ENCODE measurements at places on chromosomes 2 and 18.

DNA sequence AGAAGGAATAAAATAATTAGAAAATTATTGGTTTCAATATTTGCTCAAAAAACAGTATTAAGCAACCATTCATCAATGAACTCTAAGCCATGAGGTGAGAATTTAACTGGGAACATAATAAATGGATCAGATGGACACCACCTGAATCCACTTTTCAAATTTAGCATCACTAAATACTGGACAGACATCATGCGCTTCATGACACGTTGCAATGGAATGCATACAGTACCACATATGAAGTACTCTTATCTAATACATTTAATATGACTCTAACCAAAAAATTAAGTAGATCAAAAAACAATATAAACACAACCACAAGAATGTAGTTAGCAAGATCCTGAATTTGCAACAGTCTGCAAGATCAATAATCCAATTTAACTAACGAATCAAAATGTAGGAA is 76.6 kb downstream of the COBLL1 start:
- no peak for DNase-seq

- no peak for DNase-seq
Measured at GRCh38 chr2:57542081-57542480, 504.5 kb upstream of the VRK2 start.

DNA sequence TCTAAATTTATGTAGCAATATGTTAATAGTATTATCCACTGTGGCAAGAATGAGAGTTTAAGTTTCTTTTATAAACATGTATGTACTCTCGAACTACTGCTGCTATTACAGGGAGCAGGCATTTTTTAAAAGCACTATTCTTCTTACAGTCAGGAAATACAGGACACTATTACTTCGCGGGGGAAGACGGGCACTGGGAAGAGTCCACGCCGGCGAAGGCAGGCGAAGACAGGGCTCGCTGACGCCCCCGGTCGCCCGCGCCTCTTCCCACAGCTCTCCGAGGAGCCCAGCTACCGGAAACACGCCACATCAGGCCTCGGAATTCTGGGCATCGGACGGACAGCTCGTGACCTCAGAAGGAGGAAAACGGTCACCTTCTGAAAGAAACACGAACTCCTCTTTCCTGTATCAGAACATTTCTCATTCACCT is 90.2 kb downstream of the FAM161A start:
- DNase-seq, result peak; percentile 51

- no peak for DNase-seq
Measured at GRCh38 chr18:32548688-32549087, 78.0 kb upstream of the GAREM1 start.

GRCh38 chr2:143823876-143824275 is 694.7 kb downstream of the ARHGAP15 start:
- no peak for DNase-seq

DNA sequence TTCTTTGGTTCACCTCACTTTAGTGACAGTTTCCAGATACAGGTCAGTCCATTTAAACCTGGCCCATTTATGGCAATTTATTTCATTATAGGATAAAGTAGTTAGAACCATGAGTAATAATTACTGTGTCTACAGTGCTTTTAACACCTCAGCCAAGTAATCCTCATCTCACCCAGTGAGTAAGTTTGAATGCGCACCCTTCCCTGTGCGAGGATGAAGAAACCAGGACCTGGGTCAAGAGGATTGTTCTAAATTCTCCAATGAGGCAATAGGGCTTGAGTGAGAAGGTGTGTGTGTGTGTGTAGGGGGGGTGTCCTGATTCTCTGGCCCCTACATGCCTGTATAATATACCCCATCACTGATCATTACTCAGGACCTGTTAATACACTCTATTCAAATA is 854 bp upstream of the MYO1B start:
- no peak for DNase-seq

DNA sequence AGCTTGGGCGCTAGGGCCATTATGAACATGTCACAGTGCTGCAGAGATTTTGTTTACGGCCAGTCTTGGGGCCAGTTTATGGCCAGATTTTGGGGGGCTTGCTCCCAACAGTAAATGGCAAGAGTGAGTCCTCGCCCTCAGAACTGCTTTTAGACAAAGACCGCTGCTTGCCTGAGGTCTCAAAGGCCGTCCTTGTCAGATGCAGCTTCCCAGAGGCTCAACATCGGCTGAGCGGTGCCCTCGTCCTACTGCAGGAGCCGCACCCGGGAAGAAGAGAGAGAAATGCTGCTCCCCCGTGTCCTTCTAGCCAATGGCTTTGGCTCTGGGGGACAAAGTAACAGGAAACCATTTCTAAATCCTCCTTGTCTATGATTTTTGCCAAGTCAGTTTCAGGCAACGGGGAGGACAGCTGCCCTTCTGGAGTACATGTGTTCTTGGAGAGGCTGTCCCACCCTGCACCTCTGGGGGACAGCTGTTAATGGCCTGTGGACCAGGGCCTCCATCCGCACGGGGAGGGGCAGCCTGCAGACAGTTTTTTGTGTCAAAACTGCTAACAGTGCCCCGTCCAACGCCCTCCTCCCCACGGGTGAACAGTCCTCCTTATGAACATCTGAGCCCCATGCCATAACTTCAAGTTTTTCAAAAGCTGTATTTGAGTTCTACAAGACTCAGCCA is 66.1 kb downstream of the C18orf63 start:
- no peak for DNase-seq

DNA sequence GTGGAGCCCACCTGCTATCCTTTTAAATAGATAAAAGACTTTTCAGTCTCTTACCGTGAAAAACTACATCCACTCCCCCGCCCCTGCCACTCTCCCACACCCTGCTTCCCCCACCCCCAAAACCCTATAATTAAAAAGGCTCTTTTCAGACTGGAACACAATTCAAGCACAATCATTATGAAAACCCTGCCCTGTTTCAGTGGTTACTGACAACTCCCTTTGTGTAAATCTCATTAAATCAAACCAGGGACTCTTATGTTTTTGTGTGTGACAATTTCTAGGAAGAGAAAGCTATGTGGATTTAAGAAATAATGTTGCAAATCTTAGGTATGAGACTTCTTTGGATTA is 21.0 kb upstream of the ZNF532 start:
- DNase-seq, result no peak

DNA sequence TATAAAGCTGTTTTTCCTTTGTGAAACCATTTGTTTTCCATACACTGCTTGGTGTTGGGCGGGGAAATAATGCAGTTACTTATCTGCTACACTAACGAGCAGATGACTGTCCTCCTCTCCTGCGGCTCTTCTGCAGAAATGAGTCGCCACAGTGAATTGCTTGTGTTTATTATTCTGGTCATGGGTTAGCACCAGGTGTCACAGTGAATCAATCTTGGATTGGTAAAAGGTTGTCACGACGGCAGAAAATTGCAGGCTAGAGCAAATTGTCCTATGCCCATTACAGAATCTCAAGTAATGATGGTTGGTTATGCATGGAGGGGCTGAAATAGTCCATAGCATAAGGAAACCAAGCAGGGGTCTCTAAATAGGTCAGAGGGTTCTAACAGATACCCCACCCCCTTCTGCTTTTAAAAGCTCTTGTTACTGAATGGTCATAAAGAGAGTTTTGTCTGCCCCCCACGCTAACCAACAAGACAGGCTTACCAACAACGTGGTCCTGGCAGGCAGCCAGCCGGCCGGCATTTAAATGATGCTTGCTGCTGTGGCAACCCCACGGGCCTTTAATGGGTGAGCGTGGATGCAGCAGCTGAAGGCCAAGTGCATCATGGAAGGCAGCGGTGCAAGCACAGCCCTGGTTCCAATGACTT is 29.5 kb downstream of the RAB31 start:
- no peak for DNase-seq

DNA sequence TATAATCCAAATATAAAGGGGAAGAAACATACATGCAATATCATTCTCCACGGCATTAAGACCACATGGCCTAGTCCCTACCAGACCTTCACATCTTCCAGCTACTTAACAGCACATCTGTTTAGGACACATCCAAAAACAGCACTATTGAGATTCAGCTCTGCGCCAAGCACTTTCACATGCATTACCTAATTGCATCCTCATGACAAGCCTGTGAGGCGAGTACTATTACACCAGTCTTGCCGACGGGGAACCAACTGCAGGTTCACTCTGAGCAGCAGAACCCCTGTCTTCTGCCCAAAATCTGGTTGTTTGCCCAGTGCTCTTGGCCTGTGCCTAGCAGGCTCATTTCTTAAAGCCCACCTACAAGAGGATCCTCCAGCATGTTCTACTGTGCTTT is 66.7 kb downstream of the AAK1 start:
- no peak for DNase-seq

DNA sequence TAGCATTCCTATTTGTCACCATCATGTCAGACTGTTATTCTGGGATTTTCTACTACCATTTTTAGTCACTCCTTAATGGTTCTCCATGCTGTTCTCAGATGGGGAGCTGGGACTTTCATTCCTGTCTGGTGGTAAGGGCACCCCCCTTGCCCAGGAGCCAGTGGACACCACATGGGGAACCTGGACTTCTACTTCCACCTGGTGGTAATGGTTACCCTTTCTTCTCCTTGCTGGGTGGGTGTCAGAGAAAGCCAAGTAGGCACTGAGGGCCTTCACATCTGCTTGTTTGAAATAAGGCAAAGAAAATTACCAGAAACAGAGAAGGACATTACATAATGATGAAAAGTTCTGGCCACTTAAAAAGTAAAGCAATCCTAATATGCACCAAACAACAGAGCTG is 239.8 kb downstream of the FHOD3 start:
- no peak for DNase-seq

DNA sequence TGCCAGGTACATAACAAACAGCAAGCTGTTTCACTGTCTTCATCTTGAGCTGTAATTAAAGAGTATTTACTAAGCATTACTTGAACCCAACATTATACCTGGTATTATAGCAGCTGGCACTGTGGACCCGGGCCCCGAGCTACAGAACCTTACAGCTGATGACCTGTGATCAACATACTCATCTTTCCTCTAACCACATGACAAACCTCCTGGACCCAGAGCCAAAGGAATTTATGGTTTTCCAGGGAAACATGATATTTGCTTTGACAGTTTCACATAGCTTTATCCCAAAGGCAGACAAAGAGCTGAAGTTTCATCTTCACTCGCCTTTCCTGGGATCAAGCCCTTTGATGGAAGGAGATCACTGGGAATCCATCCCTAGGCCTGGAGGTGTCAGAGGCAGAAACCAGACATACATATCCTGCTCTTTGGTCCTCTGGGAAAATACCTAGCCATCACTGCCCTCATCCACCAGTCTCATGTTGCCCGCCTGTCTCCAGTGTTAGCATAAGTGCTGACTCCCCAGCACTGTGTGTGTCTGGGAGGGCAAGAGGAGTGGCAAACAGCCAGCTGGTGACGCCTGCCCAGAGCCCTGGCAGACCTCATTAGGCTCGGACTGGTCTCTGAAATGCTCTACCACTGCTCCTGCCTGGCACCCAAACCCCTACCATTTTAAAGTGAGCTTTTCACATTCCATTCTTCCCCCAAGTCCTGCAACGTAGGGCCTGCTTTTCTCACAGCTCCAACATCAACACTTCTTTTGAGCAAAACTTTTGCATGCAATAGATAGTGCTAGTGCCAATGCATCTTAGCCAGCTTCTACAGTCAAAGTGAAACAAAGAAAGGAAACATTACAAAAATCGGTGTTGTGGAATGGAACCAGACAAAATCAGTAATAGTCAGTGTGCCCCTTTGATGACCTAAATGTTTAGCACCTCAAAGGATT is 138.8 kb upstream of the CTAGE1 start:
- DNase-seq, result no peak

DNA sequence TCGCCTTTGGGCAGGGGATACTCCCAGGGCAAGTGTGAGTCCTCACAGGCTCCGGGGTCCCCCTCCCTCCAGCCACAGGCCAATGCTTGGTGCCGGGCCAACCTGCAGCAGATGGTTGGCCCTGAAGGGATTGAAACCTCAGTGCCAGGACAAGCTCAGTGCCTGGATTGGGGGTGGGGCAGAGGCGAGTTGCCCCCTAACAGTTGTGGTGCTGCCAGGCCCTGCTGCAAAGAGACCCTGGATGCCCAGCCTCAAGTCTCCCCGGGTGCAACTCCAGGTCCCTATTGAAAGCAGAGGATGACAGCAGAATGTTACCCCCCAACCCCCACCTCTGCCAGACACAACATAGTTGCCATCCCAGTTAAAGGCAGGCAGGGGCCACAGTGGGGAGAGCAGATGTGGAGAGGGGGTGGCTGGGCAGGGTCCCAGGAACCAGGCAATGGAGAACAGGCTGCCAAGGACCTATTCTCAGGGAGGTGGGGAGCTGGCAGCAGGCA is 9.5 kb upstream of the RNF103 start:
- no peak for DNase-seq

GRCh38 chr2:17416884-17417391 is 101.3 kb downstream of the RAD51AP2 start:
- DNase-seq, result no peak

- no peak for DNase-seq
Measured at GRCh38 chr2:10454505-10454904, 6.4 kb upstream of the ODC1 start.

- DNase-seq, result no peak
Measured at GRCh38 chr2:32864334-32865111, 82.2 kb upstream of the LTBP1 start.

DNA sequence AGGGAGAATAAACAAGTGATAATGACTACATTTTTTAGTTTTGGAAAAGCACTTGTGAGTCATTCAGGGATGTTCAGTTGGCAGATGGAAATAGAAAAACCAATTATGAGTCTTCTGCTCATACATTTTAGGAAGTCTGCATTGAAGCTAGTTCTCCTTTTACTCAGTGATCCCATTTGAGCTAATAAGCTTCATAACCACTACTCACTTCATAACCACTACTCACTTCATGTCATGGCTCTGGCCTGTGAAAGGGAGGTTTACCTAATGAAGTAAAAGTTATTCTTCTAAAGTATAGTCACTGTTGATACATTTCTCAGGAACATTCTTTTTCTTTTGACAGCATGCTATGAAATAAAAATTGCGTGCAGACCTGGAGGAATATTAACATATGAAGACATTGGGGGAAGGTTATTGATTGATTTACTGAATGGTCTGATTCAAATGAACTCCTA is 948.7 kb downstream of the TSN start:
- no peak for DNase-seq

DNA sequence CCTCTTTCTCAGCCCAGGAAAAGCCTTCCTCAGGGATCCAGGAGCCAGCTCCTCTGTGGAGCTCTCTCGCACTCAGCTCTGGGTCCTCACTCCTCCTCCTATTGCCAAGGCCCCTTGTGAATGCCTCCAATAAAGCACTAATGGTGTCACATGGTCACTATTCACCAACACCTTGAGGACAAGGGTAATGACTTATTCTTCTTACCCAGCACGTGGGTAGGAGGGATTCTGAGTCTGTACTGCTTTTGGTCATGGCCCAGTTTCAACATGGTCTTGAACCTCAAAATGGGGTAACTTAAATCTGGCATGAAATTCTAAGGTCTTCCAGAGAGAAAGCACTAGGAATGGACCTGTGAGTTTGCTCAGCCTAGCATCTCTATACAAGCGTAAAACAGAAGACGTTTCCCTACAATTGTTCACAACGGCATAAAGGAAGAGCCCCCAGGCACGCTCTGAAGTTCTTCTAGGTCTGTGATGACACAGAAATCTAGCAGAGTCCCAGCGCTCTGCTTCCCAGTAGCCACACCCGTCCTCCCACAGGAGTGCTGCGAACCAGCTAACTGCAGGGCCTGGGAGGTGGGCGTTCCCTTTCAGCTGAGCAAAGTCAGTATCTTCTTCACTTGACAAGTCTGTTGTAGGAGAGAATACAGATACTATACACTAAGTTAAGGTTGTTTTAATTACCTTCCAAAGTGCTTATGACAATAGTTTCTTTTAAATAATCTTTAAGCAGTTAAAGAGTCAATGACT is 14.6 kb upstream of the KIDINS220 start:
- peak; percentile 66 for DNase-seq
